RPMI7951 (cell line): ENCODE measurements at places on chromosomes 7 and 10. TPM values are rescaled to one million over a fixed set of nuclear protein-coding genes. Genes with fewer than 3 reads are reported as not detected.

Gene SEMA3A
- total RNA-seq, result 4.0 and 4.3 TPM in 2 replicates

Gene TRIM74
- not detected in 2 replicates for total RNA-seq

Gene SEMA3C
- 111 and 119 TPM in 2 replicates for total RNA-seq

Gene TAS2R41
- total RNA-seq, result not detected in 2 replicates

- DNase-seq, result peak; percentile 97
Observed at GRCh38 chr7:151736403-151736909, 140.5 kb downstream of the PRKAG2 start.

- no peak for DNase-seq
Observed at GRCh38 chr10:126777714-126778113, 107.2 kb upstream of the C10orf90 start.
